MM.1S (cell line): ENCODE measurements at places on chromosomes 1 and 21.
A peak's percentile ranks its signal among the peaks of the same experiment; 100 is the strongest.

- DNase-seq = peak; percentile 70
These were observed 8.9 kb upstream of the LEMD1 start for GRCh38 chr1:205430696-205431305.

DNA sequence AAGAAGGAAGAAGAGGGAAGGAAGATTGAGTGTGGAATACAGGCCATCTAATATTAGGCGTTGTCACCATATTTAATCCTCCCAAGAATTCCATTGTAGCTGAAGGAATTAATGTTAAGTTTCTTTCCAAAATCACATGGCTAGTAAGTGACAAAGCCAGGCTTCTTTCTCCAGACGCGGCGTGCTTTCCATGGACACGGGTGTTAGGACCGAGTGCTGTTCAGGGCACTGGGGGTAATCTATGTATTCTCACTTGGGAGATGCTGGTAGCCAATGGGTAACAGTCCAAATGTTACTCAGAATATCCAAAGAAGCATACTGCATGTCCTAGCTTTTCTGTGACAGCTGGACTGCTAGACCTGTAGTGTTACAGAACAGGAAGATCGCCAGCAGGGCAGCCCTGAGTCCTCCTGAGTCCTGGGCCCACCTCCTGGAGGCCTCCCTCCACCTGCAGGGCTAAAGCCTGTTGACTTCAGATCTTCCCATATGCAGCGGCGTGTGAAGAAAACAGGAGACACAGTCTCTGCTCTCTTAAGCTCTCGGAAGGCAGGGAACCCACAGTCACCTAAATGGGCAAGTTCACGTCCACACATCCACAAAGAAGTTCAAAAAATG, 5.3 kb downstream of the IGSF9 start:
- no peak for DNase-seq

- DNase-seq = no peak
These were observed 372.9 kb upstream of the NFIA start for GRCh38 chr1:60709426-60709825.

DNA sequence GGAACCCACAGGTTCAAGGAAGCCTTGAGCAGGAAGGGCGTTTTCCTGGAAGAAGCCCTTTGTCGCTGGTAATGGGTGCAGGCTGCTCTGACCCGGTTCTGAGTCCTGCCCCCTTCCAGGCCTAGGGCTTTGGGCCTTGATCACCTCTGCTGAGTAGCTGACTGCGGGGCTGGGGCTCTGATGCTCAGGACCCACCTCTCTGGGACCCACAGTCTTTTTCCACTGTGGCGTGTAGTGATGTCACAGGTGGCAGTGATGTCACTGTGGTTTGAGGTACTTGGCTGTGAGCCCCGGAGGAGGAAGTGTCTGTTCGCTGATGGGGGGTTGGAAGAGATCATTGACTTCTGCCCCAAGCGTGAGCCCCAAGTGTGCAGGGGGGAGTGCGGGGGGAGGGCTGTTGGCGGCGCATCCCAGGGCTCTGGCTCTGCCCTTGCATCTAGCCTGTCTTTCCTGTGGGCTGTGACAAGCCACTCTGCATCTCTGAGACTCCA, 6.9 kb downstream of the TNFRSF1B start:
- no peak for DNase-seq

DNA sequence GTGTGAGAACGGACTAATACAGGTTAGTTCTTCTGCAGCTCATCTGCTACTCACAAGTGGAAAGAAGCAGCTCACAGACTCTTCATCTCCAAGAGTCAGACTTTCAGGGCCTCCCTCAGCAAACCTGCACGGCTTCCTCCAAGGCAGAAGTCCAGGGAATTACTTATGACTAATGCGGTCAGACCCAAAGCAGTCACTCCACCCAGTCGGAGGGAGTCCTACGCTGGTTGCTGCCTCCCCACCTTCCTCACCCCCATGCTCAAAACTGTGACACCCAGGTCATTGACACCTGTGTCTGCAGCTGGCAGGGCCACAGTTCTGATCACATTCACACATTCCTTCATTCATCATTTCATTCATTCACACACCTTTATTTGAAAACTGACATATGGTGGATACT, 38.4 kb upstream of the PRDM2 start:
- no peak for DNase-seq

DNA sequence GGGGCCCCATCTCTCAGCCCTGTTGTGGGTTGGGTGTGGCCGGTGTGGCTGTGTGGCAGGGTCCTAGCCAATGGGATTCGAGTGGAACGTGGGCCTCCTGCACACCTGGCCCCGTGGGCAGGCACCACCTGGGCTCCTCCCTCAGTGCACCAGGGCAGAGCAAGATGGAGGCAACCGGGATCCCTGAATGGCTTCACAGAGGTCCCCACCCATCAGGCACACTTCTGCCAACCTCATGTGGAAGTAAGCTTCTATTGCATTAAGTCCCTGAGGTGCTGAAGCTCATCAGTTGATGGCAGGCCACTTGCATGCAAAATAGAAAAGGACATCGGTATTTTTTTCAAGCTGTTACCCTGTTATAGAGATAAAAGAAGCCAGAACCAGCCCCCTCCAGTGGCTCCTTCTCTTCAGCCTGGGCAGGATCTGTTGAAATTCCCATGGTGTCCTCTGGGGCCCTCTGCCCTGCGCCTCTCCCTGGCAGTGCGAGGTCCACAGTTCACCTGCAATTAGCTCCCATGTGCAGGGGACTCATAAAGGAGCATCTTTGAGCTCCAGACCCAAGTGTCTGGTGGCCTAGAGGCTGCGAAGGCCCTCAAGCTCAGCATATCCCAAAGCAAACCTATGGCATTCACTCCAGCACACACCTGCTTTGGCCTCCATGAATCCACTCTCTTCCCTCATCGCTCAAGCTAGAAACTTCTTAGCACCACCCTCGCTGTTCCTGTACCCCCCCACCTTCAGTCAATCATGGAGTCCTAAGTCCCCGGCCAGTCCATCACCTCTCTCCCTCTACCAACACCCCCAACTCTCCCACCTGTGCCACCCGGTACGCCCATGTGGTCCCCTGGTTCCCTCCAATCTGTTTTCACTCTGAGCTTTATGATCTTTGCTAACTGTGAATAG, 2.1 kb upstream of the SLC45A1 start:
- DNase-seq = no peak

DNA sequence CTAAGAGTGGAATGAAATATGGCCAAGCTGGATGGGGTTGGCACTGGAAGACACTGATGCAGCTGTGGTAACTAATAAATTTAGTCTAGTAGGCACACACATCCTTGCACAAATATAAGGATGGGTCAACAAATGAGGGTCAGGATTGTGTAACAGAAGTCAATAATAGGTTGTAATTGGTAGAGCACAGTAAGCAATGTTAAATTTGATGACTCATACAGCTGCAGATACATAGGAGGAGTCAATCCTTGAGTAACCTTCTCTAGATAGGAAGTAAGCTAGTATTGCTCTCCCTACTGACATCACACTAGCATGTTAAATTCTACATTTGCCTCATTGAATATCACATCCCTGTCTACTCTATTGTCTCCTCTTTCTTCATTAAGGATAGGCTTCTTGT, 332.1 kb downstream of the PTPRC start:
- DNase-seq = no peak

- no peak for DNase-seq
These were observed 12.3 kb downstream of the KAZN start for GRCh38 chr1:14610761-14611160.

DNA sequence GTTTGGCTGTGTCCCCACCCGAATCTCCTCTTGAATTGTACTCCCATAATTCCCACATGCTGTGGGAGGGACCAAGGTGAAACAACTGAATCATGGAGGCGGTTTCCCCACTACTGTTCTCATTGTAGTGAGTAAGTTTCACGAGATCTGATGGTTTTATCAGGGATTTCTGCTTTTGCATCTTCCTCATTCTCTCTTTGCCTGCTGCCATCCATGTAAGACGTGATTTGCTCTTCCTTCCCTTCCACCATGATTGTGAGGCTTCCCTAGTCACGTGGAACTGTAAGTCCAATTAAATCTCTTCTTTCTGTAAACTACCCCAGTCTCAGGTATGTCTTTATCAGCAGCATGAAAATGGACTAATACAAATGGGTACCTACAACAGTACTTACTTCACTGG, 73.5 kb downstream of the PIK3R3 start:
- DNase-seq = no peak

DNA sequence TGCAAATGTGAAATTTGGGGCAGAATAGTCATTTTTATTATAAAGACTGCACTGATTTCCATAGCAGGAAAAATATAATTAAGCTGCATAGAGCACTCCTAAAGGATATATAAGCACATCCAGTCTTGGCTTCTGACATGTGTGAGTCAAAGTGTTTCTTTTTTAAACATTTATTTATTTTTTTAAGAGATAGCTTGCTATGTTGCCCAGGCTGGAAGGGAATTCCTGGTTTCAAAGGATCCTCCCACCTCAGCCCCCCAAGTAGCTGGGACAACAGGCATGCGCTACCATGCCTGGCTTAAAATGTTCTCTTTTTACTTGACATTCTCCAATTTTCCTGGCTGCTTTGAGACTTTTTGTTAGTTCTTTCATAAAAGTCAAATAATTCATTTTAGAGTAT, 126.1 kb downstream of the HMCN1 start:
- DNase-seq = no peak

DNA sequence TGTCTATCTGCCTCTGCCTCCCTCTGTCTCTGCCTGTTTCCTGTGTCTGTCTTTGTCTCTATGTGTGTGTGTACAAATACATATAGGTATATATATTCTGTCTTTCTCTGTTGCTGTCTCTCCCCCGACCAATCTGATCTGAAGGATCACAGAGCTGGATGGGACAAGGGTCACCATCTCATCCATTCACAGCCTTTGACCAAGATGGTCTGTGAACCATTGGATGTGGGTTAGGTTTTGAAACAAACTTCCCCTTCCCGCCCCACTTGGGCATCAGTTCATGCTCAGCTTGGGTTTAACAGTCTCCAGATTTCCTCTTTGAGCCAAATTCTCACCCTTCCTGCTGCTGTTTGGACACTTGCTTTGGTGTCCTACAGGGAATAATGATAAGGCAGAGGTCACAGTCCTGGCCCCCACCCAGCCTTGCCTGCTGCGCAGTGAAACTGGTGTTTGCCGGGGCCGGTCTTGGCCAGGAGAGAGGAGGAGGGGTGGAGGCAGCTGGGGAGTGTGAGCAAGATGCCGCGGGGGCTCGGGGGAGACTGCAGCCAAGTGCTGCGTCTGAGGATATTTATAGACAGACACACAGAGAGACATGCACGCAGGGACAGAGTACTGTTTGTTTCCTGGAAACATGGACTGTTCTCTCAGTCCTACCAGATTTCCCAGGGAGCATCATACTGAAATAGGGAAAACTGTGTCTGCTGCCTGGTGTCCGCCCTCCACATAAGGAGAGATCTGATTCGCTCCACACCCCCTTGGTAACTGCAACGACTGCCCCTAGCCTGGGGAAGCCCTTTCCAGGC, 27.0 kb upstream of the BTG2 start:
- DNase-seq = peak; percentile 48

GRCh38 chr1:118987468-118988185, 516 bp downstream of the TBX15 start:
- DNase-seq = no peak

GRCh38 chr1:228494970-228495853, 8.0 kb downstream of the RNF187 start:
- no peak for DNase-seq

GRCh38 chr1:161733526-161733925, 12.2 kb downstream of the FCRLB start:
- DNase-seq = no peak

- no peak for DNase-seq
These were observed 8.4 kb upstream of the KPNA6 start for GRCh38 chr1:32099426-32099825.

DNA sequence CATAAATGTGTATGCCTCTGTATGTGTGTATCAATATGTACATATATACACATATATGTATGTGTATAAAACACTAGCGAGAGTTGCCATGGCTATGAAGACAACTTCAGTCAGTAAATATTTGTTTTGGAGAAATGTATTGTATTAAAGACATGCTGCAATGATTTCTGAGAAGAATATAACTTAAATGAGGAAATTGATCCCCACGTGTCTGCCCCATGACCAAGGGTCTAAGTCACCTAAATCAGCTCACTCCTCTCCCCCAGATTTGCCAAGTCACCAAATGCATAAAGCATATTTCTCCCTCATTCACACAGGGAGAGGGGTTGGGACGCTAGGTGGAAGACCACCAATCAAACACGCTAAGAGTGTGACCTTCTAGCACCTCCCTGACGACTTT, 58.3 kb upstream of the LYST start:
- no peak for DNase-seq

- DNase-seq = no peak
These were observed 63.0 kb downstream of the KCNJ15 start for GRCh38 chr21:38319781-38320180.

GRCh38 chr1:90989302-90989701, 32.5 kb downstream of the ZNF644 start:
- no peak for DNase-seq

- no peak for DNase-seq
These were observed 17.4 kb downstream of the DNM3 start for GRCh38 chr1:171858696-171859095.

DNA sequence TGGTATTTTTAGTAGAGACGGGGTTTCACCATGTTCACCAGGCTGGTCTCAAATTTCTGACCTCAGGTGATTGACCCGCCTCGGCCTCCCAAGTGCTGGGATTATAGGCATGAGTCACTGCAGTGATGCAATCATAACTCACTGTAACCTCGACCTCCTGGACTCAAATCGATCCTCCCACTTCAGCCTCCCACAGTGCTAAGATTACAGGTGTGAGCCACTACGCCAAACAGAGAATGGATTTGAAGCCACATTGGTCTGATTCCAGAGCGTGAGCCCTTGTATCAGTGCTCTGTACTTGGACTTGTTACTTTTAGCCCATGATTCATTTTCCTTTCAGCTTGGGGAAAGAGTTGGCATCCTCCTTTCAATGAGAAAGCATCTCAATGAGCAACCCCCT, 14.9 kb upstream of the ZNF683 start:
- DNase-seq = no peak

GRCh38 chr1:43872280-43872679, 61.3 kb upstream of the ARTN start:
- DNase-seq = no peak

- no peak for DNase-seq
These were observed 25.9 kb downstream of the PSMB2 start for GRCh38 chr1:35615440-35615839.

DNA sequence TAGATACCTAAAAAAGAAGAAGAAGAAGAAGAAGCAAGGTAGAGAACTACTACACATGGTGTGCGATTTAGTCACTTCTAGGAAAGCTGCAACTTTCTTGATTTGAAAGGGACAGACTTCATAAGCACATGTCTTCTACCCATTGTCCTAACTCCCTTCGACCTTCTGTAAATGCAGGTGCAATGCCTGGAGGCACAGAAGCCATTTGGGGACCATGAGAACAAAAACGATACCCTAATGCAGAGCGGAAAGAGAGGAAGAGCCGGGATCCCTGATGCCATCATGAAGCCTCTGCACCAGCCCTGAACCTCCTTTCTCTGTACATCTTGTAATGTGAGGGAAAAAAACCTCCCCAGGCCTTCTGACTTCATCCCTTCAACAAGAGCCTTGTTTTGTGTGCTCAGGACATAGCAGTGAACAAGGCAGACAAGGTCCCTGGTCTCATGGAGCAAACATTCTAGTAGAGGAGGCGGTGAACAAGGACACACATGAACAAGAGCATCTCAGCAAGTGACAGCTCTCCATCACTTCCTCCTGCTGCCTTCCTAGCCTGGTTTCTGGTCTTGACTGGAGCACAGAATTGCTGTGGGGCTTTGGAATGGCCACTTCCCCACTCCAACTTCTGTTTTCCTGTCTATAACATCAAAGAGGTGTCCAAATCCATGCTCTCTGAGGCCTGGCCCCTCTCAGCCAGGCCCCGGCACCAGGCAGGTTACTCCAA, 5.5 kb upstream of the LAPTM5 start:
- DNase-seq = no peak

GRCh38 chr1:198837278-198838021, 198.6 kb downstream of the PTPRC start:
- no peak for DNase-seq
